ENCODE measurements at places on chromosomes 4 and X.
A peak's percentile ranks its signal among the peaks of the same experiment; 100 is the strongest.

DNA sequence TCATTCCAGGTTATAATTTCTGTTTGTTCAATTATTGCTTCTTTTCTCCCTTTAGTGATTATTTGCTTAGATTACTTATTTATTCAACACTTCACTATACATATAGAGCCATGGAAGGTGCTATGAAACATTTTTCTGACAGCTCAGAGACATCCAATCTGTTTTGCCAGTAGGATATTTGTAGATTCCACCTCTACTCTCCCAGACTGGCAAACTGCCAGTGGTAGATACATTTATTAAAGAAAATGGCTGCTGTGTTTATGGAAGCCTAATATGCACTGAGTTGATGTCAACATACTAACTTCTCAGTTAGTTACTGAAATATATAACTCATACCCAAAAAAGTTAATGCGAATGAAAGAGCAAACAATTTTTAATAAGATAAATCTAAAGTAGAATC lies 348.6 kb downstream of the TRAM1L1 start:
- no peak for DNase-seq

DNA sequence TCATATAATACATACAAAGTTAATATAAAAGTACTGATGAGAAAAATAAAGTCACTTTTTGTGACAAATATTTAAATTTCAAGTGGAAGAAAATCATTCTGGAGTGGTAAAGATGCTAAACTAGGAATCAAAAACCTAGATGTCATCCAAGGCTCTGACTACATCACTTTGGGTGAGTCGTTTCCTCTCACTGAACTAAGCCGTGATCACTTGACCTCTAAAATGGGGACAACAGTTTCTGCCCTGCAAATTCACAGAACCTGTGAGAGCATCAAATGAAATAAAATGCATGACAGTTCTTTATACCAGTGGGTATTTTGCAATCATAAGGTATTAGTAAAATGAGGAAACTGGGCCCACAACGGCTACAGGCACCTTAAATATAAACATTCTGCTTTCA lies 63.8 kb downstream of the PRDM5 start:
- DNase-seq: no peak

DNA sequence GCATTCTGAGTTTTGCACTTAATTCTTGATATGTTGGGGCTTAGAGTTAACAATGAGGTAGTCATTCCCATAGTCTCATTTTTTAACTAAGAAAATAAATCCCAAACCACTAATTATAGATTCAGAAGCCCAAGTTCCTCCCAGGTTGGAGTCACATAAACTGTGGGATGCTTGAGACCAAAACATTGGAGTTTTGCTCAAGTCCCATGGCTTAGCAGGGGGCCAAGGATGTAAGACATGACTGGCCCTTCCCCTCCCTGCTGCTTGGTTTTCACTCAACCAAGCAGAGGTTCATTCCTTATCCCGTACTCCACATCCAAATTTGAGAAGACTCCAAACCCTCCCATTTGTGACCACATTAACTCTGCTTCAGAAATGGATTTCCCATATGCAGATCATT lies 101.3 kb downstream of the LIMCH1 start:
- DNase-seq: no peak

DNA sequence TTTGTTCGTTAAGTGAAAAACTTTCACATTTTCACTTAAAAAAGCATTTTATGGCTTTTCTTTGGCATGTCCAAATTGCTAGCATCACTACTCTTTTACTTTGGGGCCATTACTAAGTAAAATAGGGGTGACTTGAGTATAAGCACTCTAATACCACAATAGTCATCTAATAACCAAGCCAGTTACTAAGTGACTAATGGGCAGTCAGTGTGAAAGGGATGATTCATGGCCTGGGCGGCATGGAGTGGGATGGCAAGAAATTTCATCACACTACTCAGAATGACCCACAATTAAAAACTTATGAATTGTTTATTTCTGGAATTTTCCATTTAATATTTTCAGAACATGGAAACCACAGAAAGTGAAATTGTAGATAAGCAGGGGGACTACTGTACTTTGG lies 60.9 kb downstream of the BMP15 start:
- DNase-seq: no peak

- DNase-seq: peak; percentile 22
These were observed 95.6 kb downstream of the AFAP1 start for GRCh38 chr4:7843831-7844593.

- DNase-seq: no peak
These were observed 469.8 kb upstream of the CPEB2 start for GRCh38 chr4:14532436-14532835.

DNA sequence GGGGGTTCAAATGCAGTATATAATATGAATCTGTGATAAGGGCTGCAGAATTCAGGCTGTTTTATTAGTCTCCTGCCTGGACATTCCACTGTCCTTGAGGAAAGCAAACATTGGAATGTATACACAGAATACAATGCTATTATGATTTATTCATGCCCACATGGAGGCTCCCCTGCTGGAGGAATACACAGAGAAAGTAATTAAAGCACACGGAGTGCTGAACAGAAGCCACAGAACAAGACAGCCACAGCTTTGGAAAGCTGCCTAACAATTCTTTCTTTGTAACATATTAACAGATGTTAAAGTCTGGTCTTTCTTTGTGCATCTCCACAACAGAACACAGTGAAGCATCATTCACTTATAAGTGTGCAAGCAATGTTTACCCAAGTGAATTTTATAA lies 155.8 kb downstream of the ARAP2 start:
- DNase-seq: no peak

DNA sequence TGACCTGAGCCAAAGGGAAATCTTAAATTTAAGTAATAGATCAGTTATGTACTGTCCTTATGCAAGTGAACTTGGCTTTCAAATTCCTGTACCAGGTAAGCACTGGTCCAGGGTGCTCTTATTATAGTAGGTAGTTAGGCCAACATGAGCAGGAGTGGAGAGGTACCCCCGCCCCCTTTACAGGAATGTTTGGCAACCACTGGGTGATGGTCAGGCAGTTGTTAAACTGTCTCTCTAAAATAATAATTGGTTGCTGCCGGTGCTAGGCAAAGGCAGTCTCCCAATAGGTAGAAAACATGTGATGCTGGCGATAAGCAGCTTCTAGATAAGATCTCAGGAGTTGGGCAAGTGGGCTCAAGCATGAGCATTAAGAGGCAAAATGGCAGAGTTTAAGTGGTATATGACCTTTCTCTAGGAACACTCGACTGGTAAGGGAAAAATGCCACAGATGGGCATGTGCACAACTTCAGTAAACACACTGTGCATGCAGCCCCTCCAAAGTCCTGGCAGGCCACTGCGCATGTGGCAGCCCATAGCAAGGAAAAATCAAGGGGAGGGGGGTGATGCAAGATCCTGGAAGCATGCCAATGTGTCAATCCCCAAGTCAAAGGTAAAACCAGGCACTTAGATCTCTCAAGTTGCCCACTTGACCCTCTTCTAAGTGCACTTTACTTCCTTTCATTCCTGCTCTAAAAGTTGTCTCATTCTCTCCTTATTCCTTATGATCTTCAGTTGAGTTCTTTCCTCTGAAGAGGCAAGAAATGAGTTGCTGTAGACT lies 1239.7 kb downstream of the C4orf33 start:
- no peak for DNase-seq

DNA sequence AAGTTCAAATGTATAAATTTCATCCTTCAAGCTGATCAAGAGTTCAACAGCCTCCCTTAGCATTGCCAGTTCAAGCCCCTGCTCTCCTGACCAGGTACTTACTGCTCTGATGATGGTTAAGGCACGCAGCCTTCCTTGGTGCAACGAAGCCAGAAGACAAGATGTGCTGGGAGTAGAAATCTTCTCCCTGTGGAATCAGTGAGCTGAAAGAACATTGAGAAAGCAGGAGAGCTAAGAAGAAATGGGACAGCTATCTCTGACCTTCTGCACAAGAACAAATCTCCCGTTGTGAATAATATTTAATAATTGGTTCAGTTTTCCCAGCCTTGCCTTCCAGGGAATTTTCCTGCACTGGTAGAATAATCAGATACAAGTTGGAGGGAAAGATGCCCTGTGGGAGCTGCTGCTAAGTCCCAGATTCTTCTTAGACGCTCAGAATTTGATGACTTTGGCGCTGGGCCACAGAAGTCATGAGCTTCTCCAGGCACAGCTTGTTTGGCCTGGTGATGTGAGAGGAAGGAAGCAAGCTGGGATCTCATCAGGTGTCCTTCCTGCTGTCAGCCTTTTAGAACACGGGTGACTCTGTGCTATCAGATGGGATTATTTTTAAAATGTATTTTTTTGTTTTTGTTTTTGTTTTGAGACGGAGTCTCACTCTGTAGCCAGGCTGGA lies 77.8 kb downstream of the CD38 start:
- DNase-seq: no peak

GRCh38 chr4:100347241-100347640 lies 157.0 kb upstream of the DDIT4L start:
- DNase-seq: no peak

DNA sequence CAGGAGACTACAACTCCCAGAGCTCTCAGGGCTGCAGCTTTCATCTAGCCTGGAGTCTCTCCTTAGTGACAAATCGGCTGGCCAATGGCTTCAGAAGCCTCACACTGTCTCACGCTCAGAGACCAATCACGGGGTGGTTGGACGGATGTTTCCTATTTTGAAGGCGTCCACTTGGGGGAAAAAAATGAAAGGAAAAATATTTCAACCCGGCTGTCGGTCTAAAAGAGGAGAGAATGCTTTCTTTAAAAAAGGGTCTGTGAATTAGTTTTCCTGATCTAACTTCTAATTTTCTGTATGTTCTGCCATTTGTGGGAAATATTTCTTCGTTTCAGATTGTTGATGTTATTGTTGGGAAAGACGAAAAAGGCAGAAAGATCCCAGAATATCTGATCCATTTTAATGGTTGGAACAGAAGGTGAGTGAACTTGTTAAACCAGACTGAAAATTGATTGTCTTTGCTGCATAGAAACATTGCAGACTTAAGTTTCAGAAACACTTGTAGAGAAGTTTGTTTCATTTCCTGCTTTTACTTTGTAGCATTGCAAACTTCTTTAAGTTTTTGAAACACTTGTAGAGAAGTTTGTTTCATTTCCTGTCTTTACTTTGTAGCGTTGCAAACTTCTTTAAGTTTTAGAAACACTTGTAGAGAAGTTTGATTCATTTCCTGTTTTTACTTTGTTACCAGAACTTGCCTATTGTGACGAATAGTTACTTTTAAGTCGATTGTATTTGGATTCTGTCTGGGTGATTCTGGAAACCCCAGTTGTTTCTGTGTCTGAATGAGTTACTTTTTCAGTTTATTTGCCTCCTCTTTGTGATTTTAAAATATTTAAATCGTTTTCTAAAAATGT lies 1.6 kb downstream of the MSL3 start:
- peak; percentile 75 for DNase-seq

GRCh38 chr4:112515198-112516065 lies 548 bp downstream of the NEUROG2 start:
- DNase-seq: peak; percentile 4

GRCh38 chr4:3346146-3346545 lies 53.3 kb downstream of the RGS12 start:
- DNase-seq: no peak

GRCh38 chr4:98381306-98381705 lies 120.1 kb downstream of the RAP1GDS1 start:
- DNase-seq: no peak

- DNase-seq: no peak
These were observed 121.3 kb downstream of the PPARGC1A start for GRCh38 chr4:23768541-23768940.

GRCh38 chr4:25088093-25088952 lies 57.6 kb upstream of the LGI2 start:
- no peak for DNase-seq

DNA sequence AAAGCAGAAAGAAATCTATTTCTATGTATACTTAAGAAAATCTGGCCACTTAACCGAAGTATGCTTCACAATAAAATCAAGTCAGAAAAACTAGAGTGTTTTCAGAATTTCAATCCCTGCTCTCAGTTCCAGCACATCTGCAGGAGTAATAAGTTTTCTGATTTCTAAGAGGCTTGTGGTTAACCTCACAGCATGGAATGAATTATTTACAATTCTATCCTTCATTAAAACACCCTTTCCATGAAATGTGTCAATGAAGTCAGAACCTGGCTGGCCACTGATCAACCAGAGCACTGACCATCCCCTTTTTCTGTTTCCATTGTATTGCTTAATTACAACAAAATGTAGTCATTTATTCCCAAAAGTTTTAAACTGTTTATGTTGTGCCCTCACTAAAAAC lies 781.4 kb upstream of the INTU start:
- DNase-seq: no peak

DNA sequence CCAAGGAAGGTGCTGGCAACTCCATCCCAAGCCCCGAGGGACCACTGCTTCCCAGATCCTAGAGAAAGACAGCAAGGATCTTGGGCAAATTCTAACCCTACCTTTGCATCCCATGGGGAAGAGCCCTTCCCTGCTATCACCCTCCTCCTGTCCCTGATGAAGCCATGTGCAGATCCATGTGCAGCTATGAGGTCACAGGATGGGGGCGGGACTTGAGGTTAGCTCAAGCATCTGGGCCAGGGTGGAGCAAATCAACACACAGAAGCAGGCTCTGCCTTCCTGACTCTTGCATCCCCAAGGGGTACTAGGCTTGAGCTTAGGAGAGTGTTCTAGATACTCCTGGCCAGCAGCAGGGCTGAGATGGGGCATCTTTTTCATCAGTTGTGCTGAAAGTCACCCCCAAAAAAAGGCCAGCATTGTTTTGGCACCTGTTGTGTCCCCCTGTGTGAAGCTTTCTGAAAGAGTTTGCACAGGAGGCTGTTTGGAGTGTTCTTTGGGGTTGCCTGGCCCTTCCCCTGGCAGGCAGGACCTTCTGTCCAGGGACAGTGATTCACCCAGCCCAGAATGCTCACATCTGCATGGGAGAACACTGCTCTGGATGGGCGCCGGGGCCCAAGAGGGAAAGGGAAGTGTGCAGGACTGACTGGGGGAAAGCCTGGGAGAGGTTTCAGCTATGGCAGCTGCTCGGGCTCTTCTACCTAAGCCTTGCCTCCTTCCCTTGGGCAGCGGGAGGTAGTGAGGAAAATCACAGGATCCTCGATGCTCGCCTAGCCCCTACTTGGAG lies 50.8 kb downstream of the PRPS1 start:
- no peak for DNase-seq

- no peak for DNase-seq
These were observed 27.2 kb downstream of the OCIAD1 start for GRCh38 chr4:48858130-48858529.

DNA sequence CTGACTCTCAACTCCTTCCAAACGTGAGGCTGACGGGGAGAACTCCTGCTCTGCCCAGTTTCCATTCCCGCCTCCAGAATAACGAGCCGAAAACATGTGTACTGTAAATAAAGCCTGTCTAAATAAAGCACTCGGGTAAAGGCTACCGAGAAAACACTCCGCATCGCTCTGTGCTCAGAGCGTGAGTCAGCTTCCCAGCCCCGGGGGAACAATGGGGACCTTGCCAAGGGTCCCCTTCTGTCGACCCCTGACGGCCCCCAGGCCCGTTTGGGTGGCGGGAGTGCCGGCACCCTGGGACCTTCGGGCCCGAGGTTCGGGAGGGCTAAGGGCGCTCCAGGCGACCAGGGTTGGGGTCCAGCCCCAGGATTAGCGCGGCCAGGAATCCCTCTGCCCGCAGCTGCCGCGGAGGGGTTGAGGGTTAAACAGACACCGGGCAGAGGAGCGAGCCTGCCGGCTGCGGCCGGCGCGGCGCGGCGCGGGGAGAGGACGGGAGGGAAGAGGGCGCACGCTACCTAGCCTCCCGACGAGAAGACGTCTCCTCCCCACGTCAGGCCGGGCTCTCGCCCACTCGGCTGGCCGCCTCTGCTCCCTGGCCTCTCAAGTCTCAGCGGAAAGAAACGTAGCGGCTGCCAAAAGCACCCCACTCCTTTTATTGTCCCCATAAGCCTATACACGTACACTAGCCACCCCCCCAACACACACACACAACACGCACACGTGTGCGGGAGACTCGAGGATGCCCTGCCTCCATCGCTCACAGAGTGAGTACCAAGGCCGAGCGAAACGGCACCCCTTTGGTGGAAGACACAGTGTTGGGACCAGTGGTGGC lies 85.5 kb downstream of the BCOR start:
- DNase-seq: no peak

All from GOT3 (cell line).